ENCODE measurements at places on chromosomes 3 and 15. TPM values are rescaled to one million over a fixed set of nuclear protein-coding genes. Genes with fewer than 3 reads are reported as not detected.
A peak's percentile ranks its signal among the peaks of the same experiment; 100 is the strongest.

Gene GCHFR
- total RNA-seq: 6.5 TPM

Gene ZNF660
- 0.73 TPM for total RNA-seq

DNA sequence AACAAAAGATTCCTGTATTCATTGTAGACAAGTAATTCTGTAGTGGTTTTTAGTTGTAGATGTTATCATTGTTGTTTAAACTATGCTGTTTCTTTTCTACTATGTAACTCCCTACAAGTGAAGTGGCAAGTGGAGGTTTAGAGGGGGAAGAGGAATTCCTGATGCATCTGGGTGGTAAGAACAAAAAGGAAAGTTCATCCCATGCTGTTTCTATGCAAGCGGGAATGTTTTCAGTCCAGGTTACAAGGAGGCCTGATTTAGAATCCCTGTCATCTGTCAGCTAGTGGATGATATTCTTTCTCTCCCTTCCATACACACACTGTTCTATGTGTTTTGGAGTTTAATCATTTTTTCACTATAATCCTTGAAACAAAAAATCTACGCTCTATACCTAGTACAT lies 67.4 kb downstream of the IMPG2 start:
- DNase-seq: no peak

DNA sequence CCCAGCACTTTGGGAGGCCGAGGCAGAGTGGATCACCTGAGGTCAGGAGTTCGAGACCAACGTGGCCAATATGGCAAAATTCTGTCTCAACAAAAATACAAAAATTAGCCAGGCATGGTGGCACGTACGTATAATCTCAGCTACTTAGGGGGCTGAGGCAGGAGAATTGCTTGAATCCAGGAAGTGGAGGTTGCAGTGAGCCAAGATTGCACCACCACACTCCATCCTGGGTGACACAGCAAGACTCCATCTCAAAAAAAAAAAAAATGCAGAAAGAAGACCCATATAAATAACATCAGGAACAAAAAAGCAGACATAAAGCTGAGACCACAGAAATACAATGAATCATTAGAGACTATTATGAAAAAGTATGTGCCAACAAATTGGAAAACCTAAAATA lies 235.2 kb upstream of the VEPH1 start:
- no peak for DNase-seq

- DNase-seq: no peak
Observed at GRCh38 chr15:57792724-57793449, 86.4 kb downstream of the POLR2M start.

Gene SMAD6
- 14.1 TPM for total RNA-seq

DNA sequence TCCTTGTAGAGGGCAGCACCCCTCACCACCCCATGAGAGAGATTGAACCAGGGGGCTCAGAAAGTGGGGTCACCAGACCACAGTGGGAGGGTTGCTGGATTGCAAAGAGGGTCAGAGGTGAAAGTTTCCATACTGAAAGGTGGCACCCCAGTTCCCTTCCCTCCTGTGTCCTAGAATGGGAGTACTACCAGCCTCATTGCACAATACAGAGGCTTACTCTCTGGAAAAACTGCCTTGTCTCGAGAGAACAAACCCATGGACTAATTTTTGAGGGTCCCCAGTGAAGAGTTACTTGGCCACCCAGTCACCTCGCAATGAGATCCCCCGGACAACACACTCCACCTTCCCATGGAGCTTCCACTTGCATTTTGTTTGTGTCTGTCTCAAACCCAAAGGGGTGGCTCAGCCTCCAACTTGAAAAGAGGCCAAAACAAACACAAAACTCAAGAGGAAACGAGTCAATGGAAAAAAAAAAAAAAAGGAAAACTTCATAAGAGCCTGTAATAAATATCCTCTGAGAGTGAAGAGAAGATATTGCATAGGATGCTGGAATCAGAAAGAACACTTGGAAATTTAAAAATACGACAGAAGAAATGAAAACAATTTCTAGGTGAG lies 18.6 kb downstream of the MESP2 start:
- DNase-seq: no peak

- no peak for DNase-seq
Observed at GRCh38 chr3:53794597-53794996, 51.6 kb downstream of the CHDH start.

Gene AGTR1
- 1.9 TPM for total RNA-seq

GRCh38 chr3:146519810-146520209 lies 24.6 kb downstream of the PLSCR1 start:
- DNase-seq: no peak

GRCh38 chr3:191412759-191413158 lies 48.2 kb upstream of the PYDC2 start:
- DNase-seq: no peak

DNA sequence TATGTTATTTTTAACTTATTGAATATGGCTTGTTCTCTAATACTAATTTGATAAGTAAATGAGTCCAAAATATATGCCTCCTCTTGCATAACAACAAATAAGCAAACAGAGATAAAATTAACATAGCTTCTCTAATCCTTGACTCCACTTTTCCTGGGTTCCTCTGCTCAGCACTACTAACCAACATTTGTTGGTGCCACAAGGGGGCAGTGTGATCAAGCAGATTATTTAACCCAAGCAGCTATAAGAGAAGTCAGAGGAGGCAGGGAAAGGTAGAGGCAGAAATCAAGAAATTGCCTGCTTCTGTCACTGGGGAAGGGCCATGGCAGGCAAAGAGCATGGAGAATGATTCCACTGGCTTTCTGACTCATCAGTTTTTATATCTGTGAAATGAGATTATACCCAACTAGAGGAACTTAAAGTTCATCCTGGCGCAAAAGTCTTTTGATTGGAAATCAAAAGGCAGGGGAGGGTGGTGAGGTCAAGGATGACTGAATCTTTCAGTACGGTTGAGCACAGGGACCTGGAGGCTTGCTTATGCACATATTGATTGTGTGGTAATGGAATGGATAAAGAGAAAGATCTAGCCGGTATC lies 152.2 kb downstream of the IGSF11 start:
- DNase-seq: no peak

Gene LIPC
- total RNA-seq: 0.65 TPM

DNA sequence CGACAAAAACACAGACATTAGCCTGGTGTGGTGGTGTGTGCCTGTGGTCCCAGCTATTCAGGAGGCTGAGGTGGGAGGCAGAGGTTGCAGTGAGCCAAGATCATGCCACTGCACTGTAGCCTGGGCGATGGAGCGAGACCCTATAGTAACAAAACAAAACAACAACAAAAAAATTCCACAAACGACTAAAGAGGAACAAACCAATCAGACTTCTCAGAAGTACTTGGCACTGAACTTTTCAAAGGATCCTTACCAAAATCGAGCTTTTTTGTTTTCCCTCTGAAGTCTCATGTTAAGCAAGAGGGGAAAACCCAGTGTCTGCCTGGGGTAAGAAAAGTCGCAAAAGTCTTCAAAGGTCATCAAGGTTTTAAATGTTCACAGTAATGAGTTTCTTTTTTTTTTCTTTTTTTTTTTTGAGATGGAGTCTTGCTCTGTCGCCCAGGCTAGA lies 30.1 kb upstream of the TFRC start:
- DNase-seq: no peak

GRCh38 chr15:94205366-94205765 lies 26.0 kb upstream of the MCTP2 start:
- no peak for DNase-seq

Gene FAM81A
- total RNA-seq: 8.0 TPM

Gene GRM7
- total RNA-seq: not detected

Gene RTP4
- 0.70 TPM for total RNA-seq

GRCh38 chr15:93664213-93664956 lies 567.0 kb upstream of the MCTP2 start:
- DNase-seq: no peak

DNA sequence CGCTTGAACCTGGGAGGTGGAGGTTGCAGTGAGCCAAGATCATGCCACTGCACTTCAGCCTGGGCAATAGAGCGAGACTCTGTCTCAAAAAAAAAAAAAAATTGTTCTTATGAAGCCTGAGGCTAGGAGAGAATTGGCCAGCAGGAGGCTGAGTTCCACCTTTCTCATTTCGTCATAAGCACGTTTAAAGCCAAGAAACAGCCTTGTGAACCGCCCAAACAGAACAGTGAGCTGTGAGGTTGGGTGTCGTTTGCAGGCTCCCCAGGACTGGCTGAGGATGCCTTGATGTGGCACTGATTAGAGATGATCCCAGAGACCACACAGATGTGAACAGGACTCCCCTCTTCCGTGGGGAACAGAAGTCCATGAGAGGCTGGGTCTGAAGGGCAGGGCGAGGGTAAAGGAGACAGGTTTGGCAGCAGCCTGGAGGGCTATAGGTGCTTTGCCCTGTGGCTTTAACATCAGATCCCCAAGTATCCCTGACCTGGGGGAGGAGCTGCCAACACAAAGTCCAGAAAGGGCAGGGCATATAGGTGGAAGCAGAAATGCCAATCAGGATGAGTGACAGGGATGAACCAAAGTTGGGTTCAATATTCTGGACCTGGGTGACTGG lies 52.9 kb downstream of the CLEC3B start:
- DNase-seq: no peak

DNA sequence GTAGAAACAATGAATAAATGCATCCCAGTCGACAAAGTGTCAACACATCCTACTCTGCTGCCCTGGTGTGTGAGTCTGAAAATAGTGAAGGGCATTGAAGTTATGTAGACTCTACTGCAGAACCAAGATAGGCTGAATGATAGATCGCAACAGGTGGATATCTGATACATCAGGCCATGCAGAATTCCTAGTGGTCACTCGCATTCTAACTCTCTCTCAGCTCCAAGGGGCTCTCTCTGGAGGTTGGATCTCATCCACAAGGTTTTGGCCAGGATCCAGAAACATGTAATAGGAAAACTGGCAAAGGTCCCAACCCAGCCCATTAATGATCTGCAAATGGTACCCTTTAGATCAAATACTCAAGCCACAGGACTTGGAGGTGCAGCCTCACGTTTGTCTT lies 514.1 kb downstream of the MAGI1 start:
- no peak for DNase-seq

Gene EFCC1
- total RNA-seq: 2.4 TPM

GRCh38 chr3:82891028-82891427 lies 1129.6 kb upstream of the GBE1 start:
- DNase-seq: no peak

DNA sequence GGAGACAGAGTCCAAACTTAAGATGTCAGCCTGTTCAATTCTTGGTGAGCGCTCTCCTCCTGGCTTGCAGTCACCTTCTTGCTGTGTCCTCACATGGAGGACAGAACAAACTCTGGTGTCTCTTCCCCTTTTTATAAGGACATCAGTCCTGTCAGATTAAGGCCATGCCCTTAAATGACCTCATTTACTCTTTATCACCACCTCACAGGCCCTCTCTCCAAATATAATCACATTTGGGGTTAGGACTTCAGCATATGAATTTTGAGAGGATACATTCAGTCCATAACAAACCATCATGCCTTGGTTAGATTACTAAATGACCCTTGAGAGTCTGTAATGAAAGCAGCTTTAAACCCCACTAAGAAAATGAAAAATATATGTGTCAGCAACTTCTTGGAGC lies 175.2 kb downstream of the TAFA4 start:
- DNase-seq: no peak

DNA sequence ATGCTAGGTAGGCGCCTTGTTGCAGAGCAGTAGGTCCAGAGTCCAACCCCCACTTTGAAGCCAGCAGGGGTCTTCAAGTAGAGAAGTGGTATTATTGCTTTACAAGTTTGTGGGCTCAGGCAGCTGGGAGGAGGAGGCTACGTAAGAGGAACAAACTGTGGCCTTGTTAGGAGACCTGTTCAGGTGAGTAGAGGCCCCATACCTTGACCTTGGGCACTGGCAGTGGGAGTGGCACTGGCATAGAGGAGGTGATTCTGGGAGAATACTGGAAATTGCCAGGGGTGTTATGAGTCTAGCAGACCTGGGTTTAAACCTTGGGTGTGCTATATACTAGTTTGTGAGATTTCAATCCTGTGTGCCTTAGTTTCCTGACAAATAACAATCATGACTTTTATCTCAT lies 34.6 kb upstream of the SCAANT1 start:
- DNase-seq: no peak

Gene CD200
- total RNA-seq: 0.91 TPM

Gene CCR9
- total RNA-seq: not detected

- DNase-seq: no peak
Observed at GRCh38 chr15:83100097-83100646, 7.3 kb upstream of the TM6SF1 start.

Gene GOLGA8G
- total RNA-seq: not detected

DNA sequence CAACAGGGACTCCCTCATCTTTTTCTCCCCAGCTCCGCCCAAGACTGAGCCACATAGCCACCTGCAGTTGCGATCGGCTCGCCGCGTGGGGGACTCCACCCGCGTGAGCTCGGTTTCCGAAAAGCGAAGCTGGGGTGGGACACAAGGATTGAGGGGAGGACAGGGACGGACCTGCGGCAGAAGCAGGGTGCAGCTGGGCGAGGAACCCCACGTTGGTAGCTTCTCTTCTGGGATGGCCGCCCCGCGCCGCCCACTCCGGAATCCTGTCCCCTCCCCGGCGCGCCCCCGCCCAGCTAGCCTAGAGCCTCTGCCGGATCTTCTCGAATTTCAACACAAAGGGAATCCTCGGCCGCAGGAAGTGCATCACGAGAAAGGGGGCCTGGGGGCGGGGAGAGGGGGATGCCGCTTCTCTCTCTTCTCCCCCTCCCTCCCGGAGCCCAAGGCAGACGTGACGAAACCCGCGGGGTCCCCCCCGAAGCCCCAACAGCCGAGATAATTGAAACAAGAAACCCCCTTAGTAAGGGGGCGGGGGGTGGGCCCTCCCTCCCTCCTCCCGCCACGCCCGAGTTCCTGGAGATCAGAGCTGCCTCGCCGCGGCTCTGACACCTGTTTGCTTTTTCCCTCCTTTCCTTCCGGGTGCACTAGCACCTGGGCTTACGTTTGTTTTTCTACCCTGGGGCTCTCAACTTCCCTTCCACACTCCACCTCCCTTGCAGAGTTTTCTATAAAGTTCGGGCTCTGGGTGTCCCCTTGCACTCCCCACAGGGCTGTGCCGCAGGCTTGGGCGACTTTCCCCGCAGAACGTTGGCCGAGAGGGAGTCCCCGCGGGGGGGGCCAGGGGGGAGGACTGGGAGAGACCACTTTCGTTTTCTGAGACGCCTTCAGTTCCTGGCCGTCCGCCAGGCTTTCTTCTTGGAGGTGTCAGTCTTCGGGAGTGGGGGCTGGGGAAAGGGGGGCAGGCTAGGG lies 1.3 kb upstream of the KCNH8 start:
- peak; percentile 68 for DNase-seq

Gene SV2B
- 4.1 TPM for total RNA-seq

GRCh38 chr3:28844298-28845005 lies 436.4 kb upstream of the RBMS3 start:
- DNase-seq: no peak

- no peak for DNase-seq
Observed at GRCh38 chr3:188573291-188573940, 419.5 kb downstream of the LPP start.

DNA sequence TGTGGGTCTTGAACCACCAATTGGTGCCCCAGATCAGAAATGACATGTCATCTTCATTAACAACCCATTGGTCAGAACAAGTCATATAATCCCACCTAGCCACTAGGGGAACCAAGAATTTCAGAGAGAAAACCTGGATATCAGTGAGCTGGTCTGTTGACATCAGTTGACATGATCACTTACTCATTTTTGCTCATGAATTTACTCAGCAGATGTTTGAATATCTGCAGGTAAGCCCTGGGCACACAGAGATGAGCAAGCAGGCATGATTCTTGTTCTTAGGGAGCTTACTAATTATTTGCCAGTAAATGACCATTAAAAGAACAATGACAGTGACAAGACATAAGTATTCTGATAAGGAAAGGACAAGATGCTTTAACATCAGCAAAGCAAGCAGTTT lies 64.3 kb upstream of the PLCL2 start:
- no peak for DNase-seq

Gene COLQ
- total RNA-seq: 2.2 TPM

All from Right ventricle myocardium superior (tissue), 1 donor.